Hepatocyte (in vitro differentiated cells): ENCODE measurements at places on chromosomes 2 and 18.
A peak's percentile ranks its signal among the peaks of the same experiment; 100 is the strongest.

DNA sequence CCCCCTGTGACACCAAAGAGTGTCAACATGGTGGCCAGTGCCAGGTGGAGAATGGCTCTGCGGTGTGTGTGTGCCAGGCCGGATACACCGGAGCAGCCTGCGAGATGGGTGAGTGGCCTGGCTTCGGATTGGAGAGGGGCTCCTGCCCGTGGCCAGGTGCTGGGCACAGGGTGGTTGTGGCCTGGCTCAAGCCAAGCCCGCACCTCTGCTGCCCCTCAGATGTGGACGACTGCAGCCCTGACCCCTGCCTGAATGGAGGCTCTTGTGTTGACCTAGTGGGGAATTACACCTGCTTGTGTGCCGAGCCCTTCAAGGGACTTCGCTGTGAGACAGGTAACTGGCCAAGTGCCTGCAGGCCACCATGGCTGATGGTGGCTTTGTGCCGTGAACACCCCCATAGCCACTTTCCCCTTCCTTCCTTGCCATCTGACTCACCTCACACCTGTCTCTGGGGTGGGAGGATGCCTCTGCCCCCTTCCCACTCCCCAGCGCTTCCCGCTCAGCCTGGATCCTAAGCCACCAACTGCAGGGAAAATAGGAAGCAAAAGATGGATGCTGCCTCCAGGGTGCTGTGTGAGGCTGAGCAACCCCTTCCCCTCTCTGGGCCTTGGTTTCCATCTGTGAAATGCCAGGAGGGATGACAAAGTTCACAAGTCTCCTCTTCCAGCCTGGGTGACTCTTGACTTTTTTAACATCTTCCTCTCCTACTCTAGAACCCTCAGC lies 41.8 kb downstream of the SNED1 start:
- no peak for DNase-seq

- no peak for DNase-seq
Observed at GRCh38 chr18:45321520-45321919, 293.8 kb upstream of the SLC14A2 start.

DNA sequence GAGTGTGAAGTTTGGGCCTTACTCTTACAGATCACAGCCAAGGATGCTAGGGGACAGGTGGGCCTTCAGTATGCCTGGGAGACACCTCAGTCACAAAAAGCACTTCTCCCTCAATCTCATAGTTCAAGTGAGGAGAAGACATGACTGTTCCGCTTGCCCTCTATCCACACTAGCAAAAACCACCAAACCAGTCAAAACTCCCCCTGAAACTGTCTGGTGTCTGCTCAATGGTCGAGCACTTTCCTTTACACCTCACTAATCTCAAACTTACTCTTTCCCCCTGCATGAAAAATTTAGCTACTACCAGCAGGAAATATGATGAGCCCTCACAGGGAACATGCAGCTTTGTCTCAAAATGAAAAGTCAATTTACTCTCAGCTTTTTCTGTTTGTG lies 232.2 kb downstream of the TRIB2 start:
- no peak for DNase-seq

- no peak for DNase-seq
Observed at GRCh38 chr2:198376677-198377076, 572.3 kb downstream of the PLCL1 start.

- peak; percentile 81 for DNase-seq
Observed at GRCh38 chr2:26982102-26982742, 11.8 kb downstream of the MAPRE3 start.

DNA sequence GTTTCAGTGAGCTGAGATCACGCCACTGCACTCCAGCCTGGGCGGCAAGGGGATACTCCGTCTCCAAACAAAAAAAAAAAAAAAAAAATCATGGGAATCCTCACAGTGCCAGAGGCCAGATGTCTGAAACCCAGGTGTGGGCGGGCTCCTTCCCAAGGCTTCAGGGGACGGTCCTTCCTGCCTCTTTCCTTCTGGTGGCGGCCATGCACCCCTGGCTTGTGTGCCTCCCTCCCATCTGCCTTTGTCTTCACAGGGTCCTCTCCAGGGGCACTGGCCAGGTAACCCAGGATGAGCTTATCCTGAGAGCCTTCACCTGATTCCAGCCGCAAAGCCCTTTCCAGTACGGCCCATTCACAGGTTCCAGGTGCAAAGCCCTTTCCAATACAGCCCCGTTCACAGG lies 40.9 kb upstream of the GPC1 start:
- no peak for DNase-seq

- DNase-seq: no peak
Observed at GRCh38 chr18:63336366-63337099, 17.0 kb upstream of the BCL2 start.

GRCh38 chr18:22179174-22179573 lies 9.8 kb downstream of the GATA6 start:
- DNase-seq: peak; percentile 55

- DNase-seq: no peak
Observed at GRCh38 chr2:3847397-3848052, 144.2 kb downstream of the DCDC2C start.

GRCh38 chr2:33033606-33034081 lies 86.9 kb downstream of the LTBP1 start:
- DNase-seq: peak; percentile 63

- no peak for DNase-seq
Observed at GRCh38 chr18:72206814-72207213, 337.3 kb downstream of the CBLN2 start.

DNA sequence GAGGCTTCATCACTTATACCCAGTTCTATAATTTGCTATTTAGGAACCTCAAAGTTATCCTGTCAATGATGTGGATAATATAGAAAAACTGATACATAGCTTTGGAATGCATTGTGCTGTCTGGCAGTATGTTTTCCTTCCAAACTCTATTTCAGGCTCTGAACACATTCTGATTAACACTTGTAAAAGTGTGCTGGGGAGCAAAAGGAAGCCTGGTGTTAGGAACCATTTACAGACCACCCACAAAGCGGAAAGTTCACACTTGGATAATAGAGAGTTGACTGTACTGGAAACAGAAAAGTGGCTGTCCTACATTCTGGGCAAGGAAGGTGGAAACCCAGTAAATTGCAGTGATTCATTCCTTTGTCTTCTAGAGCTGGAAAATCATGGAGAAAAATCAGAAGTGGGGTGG lies 114.5 kb upstream of the ZFP36L2 start:
- DNase-seq: no peak

DNA sequence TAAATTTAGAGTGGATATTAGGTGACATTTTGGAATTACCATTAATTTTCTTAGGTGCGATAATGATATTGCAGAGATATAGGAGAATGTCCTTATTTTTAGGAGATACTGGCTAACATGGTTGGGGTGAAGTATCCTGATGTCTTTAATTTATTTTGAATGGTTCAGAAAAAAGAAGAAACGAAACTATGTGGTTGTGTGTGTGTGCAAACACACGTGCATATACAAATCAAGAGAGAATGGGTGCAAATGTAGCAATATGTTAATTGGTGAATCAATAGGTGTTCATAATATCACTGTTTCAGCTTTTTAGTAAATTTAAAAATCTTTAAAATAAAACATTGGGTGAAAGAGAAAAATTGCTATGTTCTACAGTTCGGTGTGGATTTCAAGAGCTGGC lies 140.9 kb downstream of the DIS3L2 start:
- DNase-seq: no peak

GRCh38 chr2:71833855-71834560 lies 313.7 kb downstream of the CYP26B1 start:
- no peak for DNase-seq

DNA sequence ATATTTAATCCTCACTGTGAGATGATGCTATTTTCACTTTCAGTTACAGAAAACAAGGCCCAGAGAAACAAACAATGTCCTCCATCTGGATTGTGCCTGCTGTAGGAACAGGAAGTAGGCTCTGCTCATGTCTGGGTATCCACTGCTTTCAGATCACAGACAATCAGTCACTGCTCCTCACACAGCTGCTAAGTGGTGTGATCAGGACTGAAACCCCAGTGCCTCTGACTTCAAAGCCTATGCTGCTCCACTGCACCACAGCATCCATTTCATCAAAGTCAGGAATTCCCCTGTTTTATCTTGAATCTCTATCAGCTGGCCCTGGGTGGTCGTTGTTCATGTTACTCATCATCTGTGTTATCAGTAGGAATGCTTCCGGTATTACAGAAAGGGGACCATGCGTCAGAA lies 303.8 kb upstream of the TRIB2 start:
- DNase-seq: no peak

GRCh38 chr2:164032995-164033394 lies 297.2 kb upstream of the FIGN start:
- no peak for DNase-seq

GRCh38 chr2:73259704-73260337 lies 24.5 kb downstream of the FBXO41 start:
- DNase-seq: no peak

GRCh38 chr2:127226520-127227263 lies 6.6 kb upstream of the CYP27C1 start:
- peak; percentile 82 for DNase-seq

GRCh38 chr2:34985474-34985873 lies 1370.1 kb upstream of the CRIM1 start:
- DNase-seq: no peak

DNA sequence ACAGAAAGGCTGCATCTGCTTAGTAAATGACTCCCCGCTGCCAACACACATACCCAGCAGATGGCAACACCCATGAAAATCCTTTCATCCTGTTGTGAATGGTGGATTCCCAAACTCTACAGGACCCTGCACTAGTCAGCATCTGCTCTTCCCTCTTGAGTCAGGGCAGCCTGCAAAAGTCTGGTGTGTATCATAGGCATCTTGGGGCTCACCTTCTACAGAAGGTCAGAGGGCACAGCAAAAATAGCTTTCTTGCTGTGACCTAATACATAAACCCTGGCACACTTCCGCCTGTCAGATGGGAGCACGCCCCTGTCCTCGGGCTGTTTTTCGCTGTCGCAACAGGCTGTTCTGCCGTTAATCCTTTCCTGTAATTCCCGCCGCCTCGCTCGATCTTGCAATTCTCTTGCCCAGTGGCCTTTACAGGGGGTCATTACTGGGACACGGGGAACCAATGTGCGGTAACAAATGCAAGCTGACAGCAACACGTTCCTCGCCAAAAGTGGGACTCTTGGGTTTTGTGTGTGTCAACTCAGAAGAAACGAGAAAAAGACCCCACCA lies 19.9 kb upstream of the SCYGR1 start:
- no peak for DNase-seq

- no peak for DNase-seq
Observed at GRCh38 chr2:164178835-164179465, 442.3 kb downstream of the GRB14 start.

DNA sequence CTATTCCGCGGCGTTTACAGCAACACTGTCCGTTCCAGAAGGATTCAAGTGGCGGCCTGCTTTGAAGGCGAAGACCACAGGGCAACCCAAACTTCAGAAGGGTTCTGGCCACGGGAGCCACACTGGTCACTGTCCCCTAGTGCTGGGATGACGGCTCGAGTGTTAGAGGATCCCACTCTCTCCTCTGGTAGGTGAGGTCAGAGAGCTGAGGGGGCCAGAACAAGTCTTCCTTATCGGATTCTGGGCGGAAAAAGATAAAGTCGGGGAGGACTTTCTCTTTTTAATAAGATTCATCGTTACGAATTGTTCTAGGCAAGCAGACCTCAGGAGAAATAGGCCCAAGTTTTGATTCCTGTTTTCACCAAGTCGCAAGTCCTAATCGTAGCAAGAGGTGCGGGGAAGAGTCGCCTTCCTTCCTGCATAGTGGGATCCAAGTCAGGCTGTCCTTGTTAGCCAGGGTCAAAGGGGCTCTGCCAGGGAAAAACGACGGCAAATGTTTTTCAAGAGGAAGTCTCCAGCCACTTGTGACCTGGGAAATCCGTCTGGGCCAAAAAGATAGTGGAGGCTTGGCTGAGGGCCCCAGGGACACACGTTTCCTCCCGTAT lies 864 bp upstream of the MYL12A start:
- no peak for DNase-seq

GRCh38 chr2:210224941-210225672 lies at the start of gene ACADL:
Gene ACADL, minus strand, starts transcription at chr2:210225447. Its CDS starts 184 bp downstream, at chr2:210225263.
- peak; percentile 76 for DNase-seq

- no peak for DNase-seq
Observed at GRCh38 chr2:198411936-198412335, 607.5 kb downstream of the PLCL1 start.

DNA sequence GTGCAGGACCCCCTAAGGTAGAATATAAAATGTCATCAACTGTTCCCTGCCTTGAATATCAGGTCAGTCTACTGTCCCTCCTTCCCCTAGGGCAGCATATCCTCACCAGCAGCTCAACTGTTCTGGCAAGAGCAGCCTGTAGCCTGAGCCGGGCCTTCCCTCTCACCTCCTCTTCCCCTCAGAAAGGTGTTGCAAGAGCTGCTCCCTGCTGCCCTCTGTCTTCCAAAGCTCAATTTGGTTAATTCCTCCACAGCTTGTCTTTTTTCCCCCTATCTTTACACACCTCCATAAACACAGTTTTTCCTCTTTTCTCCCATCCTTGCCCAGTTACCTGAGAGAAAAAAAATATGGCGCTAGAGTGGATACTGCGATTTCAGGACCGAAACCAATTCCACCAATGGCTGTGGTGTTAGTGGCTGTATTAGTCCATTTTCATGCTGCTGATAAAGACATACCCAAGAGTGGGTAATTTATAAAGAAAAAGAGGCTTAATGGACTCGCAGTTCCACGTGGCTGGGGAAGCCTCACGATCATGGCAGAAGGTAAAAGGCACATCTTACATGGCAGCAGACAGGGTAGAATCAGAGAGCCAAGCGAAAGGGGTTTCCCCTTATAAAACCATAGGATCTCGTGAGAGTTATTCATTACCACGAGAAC lies 184.7 kb downstream of the MREG start:
- peak; percentile 79 for DNase-seq

DNA sequence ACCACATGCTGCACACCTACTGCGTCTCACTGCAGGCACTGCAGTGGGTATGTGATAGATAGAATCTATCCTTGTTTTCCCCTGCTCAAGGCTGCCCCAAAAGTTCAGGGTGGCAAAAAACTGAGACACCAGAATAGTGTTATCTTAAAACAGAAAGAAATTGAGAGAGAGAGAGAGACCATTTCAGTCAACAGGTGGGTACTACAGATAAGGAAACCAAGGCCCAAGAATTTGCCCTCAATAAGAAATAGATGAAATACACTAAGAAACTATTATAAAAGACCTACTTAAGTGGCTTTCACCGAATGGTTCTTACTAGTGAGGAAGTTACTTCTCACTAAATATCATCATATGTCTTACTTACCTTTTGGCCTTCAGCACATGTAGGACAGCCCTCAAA lies 27.9 kb downstream of the EPG5 start:
- no peak for DNase-seq

- DNase-seq: peak; percentile 6
Observed at GRCh38 chr18:12086249-12086648, 7.4 kb upstream of the ANKRD62 start.

DNA sequence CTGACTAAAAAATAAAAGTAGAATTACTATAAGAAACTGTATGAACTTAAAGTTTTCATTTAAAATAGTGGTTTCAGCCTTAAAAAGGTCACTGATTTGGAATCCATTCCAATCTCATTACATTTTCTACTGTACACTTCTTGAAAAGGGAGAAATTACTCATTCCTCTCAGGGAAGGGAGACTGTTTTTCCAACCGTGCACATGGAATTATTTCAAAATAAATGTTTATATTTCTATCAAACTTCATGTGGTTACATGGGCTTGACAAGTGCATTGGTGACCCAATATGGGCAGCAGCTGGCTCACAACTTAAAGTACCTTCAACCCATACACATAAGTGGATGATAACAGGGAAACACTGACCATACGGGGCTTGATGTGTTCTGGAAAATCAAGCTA lies 324.5 kb upstream of the THUMPD2 start:
- DNase-seq: no peak
